NCI-H1436 treated with DMSO at 0.1 percent for 48 hours (cell line): ENCODE measurements at places on chromosomes 5 and 9.

DNA sequence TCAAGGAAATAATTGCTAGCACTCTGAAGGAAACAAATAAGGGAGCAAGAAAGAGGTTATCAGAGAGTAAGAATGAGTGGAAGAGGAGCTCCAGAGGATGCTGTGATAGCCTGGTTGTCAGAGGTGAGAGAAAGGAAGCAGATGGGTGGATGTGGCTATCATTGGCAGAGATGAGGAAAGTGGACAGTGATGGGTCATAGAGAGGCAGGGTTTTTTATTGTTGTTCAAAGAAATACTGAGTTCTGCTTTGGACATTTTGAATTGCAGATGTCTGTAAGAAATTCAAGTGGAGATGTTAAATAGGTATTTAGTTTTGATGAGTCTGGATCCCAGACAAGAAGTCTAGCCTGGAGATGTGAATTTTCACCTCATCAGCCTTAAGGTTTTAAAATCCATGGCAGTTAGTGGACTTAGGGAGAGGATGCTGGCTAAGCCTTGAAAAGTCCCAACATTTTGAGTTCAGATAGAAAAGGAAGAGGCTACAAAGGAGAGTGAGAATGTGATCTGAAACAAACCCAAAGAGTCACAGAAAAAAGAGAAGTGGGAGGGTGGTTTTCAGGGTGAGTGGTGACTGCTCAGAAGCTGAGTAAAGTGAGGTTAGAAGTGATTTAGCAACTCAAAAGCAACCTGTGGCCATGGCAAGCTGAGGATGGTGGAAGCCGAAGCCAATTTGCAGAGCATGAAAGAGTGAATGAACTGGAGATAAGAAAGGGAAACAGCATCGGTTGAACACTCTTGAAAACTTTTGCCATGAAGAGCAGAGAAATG, 50.4 kb downstream of the PPIC start:
- no peak for DNase-seq

- DNase-seq = no peak
Measured at GRCh38 chr5:1975406-1975715, 92.6 kb upstream of the IRX4 start.

GRCh38 chr5:113337515-113338415, 97.0 kb downstream of the TSSK1B start:
- no peak for DNase-seq

- no peak for DNase-seq
Measured at GRCh38 chr9:97830884-97831829, 21.9 kb upstream of the FOXE1 start.

- DNase-seq = no peak
Measured at GRCh38 chr9:133824106-133824801, 86.1 kb upstream of the SARDH start.

- no peak for DNase-seq
Measured at GRCh38 chr5:135382981-135383380, 16.1 kb downstream of the MACROH2A1 start.
